ENCODE measurements at places on chromosomes 2 and 18. TPM values are rescaled to one million over a fixed set of nuclear protein-coding genes. Genes with fewer than 3 reads are reported as not detected.

GRCh38 chr2:170531876-170532275 is 183.3 kb upstream of the SP5 start:
- ATAC-seq = no peak

DNA sequence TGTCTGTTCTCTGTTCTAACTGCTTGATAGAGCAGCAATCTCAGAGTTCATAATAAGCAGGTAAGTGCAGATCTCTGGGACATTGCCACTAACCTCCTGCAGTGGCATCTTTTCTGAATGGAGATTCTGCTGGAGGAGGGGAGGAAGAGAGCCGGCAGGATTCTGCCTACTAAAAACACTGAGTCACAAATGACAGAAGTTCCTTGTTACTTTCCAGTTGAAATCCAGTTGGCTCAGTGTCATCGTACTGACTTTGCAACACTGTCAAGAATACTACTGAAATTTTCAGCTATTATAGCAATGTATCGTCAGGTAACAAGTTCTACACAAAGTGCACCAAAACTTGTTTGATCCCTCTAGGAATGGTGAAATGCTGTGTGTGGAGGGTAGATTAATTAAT is 79.6 kb upstream of the ST6GAL2 start:
- no peak for ATAC-seq

- no peak for ATAC-seq
Observed at GRCh38 chr18:7414459-7414858, 152.7 kb upstream of the PTPRM start.

- ATAC-seq = no peak
Observed at GRCh38 chr2:1088192-1088860, 137.7 kb downstream of the SNTG2 start.

- no peak for ATAC-seq
Observed at GRCh38 chr2:99609851-99610381, 120.1 kb upstream of the REV1 start.

- ATAC-seq = no peak
Observed at GRCh38 chr18:43271593-43272432, 5.5 kb downstream of the SYT4 start.

Gene FBXO41
- 32.2 TPM for total RNA-seq
